Head of caudate nucleus (tissue), 42 donors: ENCODE measurements at places on chromosomes 5 and 9.
A peak's percentile ranks its signal among the peaks of the same experiment; 100 is the strongest.

DNA sequence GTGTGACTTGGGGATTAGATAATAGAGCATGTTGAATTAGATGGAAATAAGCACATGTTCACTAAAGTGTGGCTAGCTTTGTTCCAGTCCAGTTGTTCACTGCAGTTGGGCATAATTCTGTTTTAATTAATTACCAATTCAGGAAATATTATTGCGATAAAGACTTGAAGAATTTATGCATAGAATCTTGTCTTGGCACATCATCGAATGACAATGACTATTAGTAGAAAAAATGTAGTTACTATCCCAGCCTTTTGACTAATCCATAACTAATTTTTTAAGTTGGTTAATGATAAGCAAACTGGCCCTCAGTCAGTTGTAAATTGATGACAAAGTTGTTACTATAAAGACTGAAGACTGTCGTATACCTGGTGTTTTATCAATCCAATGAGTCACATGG lies 10.5 kb downstream of the LNPEP start:
- no peak for DNase-seq

- DNase-seq, result no peak
Observed at GRCh38 chr9:126001581-126002225, 254.5 kb downstream of the PBX3 start.

GRCh38 chr5:66558560-66558959 lies 37.6 kb upstream of the MAST4 start:
- no peak for DNase-seq

GRCh38 chr5:113507601-113508000 lies 5.9 kb upstream of the YTHDC2 start:
- no peak for DNase-seq

DNA sequence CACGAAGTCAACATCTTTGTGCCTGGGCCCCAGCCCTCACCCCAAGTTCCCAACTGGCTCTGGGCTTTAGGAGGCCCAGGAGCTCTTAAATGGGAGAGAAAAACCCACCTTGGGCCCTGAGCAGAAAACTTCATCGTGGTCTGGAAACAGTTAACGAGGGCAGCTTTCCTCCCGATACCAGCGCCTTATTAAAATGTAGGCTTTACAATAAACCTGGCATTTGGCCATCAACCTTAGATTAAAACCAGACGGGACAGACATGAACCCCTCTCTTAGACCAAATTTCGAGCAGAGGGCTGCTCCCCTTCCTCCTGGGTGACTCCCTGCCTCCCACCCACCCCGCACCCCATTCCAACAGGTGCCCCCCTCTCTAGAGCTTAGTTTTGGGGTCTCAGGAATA lies 39.4 kb downstream of the PRRX2 start:
- no peak for DNase-seq

- no peak for DNase-seq
Observed at GRCh38 chr9:76431601-76432000, 27.4 kb upstream of the GCNT1 start.

DNA sequence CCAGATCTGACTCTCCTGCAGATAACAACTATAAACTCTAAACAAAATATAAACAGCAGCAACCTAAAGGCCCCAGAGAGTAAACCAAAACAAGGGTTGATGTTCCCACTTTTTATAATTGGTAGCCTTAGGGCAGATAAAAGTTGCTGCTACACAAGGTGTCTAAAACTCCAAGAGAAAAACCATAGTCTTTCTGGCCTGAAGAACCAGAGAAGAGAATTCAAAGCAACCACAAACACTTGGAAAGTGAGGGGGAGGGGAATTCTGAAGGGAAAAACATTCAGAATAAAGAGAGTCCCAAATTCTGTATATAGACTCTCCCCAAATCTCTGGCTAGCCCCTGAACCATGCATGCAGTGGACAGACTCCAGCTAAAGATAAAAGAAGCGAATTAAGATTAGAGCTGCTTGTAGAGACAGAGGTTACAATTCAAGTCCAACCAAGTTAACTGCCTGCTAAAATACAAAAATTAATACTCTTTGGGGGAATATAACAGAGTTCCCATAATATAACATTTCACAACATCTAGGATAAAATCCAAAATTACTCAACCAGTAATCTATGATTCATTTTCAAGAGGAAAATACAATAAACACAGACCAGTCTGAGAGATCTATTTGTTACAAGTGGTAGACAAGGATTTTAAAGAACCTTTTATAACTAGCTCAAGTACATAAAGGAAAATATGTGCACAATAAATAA lies 37.5 kb upstream of the RGMB start:
- no peak for DNase-seq

- no peak for DNase-seq
Observed at GRCh38 chr5:175035882-175036533, 311.6 kb downstream of the MSX2 start.

DNA sequence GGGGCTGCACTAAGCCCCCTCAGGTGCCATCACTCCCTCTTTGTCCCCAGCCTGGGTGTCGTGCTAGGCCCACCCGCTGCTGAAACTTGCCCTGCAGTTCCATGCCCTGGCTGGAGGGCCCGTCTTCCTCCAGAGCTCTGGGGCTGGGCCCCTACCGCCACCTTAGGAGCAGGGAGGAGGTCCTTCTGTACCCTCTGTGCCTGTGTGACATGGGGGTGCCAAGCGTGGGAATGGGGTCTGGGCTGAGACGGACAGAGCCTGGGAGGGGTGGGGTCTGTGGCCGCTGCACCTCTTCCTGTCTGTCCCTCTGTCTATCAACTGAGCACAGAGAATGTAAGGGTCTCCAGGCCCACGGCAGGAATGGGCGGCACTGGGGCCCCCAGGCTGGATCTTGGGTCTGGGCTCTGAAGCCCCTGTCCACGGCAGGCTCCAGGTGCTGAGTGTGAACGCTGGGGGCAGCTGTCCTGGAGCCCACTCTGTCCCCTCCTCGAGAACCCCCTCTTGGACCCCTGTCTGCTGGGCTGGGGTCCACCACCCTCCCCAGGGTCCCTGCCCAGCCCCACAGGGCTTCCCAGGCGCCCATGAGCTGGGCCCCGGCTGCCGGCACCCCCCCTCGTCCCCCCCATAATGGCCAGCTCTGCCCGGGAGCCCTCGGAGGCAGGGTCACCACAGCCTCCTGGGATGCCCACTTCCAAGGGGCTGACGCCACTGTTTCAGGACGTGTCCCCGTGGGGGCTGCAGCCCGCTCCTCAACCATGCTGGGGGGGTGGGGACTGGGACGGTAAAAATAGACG lies 15.8 kb upstream of the NRARP start:
- DNase-seq, result no peak

GRCh38 chr9:121285835-121286687 lies 18.1 kb downstream of the GSN start:
- peak; percentile 53 for DNase-seq

GRCh38 chr9:17272536-17272935 lies 137.7 kb downstream of the CNTLN start:
- DNase-seq, result no peak

DNA sequence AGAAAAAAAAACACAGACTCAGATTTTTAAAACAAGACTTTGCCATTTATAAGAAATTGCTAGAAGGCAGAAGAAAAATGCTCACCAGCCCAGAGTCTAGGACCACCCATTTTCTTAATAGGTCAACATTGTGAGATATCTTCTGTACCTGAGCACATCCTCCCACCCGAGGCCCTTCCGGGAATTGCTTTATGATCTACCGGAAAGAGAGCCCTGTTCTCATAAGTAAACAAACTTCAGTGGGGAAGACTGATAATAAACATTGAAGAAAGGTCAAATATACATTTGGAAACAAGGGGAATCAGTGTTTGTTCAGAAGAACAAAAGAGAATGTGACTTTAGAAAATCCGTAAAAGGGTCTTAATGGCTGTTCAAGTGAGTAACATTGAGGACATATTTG lies 44.4 kb downstream of the PRKACG start:
- no peak for DNase-seq

DNA sequence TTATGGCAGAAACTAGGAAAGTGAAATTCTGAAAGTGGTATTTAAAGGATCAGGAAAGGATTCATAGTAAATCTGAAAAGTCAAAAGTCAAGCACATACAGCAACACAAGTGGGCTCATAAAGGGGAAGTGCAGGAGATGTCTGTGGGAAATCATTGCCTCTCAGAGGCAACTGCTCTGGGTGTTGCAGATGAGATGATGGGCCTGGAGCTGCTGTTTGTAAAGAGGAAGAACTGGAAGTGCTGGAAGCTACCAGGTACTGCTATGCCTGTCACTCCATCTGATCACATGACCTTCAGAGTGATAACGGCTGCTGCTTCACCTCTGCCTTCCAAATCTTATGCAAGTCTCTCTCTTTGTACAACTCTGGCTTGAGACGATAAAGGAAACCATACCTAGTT lies 55.9 kb downstream of the ADRB2 start:
- DNase-seq, result no peak

DNA sequence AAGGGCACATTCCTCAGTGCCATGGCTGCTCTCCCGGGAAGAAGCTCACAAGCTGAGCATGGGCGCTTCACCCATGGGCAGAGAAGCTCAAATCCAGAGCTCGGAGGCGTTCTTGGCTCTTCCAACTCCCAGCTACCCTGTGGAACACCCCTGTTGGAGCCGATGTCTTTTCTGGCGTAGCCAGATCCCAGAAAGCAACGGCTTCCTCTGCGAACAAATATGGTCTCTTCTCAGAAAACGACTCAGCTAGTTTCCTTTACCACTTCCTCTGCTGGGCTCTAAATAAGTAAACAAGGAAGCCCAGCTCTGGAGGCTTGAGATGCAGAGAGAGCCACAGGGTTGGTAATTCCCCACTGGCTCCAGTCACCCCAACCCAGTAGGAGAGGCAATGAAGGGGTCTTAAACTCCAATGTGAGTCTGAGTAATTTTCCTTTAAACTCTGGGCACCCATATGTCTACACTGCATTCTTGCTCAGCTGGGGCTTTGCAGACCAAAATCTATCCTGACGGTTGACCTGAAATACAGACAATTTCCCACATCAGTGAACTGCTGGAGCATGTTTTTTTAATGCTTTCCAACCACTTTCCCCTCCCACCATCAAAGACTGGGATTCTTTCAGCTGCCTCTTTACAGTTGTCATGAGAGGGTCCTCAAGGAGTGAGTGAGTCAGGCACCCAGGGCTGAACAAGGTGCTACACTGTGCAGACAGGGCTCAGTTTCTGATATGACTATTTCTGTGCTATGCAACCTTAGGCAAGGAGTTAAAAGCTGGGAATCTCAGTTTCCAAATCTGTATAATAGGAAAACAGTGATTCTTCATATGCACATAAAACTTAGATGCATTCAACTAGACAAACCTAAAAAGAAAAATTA lies at the start of gene LCP2:
Gene LCP2 (minus strand): TSS at position 189 of the 874 bp plus-strand sequence. CDS start 166 bp downstream, at position 23.
- DNase-seq, result no peak

- DNase-seq, result no peak
Observed at GRCh38 chr5:53303105-53303504, 177.3 kb upstream of the FST start.

DNA sequence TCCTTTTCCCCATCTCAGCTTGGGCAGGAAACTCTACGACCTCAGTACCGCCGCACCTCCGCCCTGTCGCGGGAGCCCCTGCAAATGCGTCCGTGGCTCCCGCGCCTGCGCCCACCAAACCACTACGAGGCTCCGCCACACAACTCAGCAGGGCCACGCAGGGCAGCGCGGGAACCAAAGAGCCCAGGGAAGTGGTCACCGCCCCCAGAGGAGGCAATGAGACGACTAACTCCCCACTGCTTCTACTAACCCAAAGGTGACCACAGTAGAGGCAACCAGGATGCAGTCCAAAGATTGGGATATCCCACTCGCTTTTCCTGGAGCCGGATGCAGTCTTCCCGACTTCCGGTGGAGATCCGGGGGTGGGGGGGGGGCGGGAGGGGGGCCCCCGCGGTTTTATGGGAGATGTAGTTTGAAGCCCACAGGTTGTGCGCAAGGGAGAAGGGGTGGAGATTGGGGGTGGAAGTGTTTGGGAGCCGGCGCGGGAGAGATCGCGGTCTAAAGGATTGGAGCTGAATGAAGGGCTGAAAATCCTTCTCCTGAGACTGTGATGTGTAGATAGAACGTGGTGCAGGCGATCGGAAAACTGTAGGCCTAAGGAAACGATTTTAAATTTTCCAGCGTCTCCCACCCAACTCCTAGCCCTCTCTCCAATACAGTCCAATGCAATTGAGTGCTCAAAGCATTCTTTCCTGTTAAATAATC lies at the start of gene NUDT12:
Gene NUDT12 (minus strand): TSS at position 337 of the 705 bp plus-strand sequence. CDS start 2,541 bp downstream, outside the sequence.
- DNase-seq, result peak; percentile 75

DNA sequence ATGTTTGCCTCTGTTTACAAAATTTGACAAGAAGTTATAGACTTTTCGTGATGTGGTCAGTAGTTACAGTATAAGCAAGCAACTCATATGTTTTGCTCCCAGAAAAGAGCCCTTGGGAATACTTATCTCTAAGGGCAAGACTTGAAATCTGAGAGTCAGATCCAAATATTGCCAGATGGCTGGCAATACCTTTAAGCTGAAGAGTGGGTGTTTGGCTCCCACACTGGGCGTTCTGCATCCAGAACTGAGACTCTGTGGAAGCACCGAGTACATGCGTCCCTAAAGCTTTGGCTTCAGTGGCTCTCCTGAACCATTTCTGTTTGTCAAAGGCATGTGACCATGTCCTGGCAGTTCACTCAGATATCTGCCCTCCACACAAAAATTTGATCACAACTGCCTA lies 194.1 kb downstream of the DCP2 start:
- no peak for DNase-seq

GRCh38 chr9:108634672-108635462 lies 220.9 kb downstream of the ACTL7B start:
- no peak for DNase-seq

- DNase-seq, result no peak
Observed at GRCh38 chr5:55063899-55064298, 38.5 kb upstream of the GZMA start.

DNA sequence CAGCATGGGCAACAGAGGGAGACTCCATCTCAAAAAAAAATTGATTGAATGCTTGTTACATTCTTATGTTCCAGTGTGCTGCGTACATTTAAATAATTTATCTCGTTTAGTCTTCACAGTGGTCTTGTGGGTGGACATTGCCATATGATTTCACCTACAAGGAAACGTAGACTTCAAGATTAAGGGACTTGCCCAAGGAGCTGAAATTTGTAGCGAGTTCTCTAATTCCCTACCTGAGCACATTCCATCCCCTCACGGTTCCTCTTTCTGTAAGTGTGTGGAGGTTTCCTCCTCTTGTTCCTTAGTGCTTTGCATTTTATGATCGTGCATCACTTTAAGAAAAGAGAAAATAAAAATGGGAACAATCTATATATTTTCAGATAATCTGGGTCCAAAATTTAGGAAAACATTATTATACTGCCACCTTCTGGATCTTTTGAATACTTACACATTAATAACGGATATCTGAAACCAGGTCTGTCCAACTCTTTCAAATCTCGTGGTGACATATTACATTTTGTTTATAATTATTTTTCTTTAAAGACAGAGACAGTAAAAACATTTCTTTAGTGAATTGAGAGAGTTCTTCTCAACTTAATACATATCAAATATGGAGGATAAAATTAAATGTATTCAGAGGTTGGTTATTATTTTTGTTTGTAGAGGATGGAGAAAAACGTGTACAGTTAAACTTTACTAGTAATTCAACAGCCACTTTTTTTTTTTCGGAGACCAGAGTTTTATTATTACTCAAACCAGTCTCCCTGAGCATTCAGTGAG lies 29.9 kb upstream of the C7 start:
- no peak for DNase-seq

DNA sequence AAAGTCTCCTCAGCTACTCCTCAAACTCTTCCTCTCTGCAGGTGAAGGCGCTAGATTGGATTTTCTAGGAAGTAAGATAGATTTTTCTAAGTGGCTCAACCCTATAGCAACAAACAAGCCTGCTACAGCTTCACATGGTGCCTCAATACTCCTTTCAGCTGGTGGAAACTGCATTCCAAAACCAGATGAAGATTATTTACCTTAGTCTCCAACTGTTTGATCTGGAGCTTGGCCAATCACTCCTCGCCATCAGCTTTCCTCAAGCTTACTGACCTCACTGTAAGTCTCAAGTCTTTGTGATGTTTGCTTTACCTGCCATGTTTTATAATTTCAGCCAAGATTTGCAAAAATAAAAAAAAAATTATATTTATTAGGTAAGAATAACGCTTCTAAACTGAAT lies 622.4 kb downstream of the CHSY3 start:
- DNase-seq, result no peak
